Myocyte (in vitro differentiated cells): ENCODE measurements at places on chromosomes 12 and 14. TPM values are rescaled to one million over a fixed set of nuclear protein-coding genes. Genes with fewer than 3 reads are reported as not detected.

GRCh38 chr12:52198454-52199215, 6.8 kb upstream of the KRT80 start:
- DNase-seq = peak; percentile 73

PTMS gene
- total RNA-seq = 140 and 148 TPM in 2 replicates

TPPP2 gene
- not detected in 2 replicates for total RNA-seq

KRT74 gene
- total RNA-seq = not detected in 2 replicates

GRCh38 chr14:37623971-37624370, 28.5 kb downstream of the TTC6 start:
- DNase-seq = no peak

FAM181A gene
- total RNA-seq = not detected in 2 replicates

- no peak for DNase-seq
Observed at GRCh38 chr12:64745259-64745807, 13.9 kb downstream of the GNS start.

DNA sequence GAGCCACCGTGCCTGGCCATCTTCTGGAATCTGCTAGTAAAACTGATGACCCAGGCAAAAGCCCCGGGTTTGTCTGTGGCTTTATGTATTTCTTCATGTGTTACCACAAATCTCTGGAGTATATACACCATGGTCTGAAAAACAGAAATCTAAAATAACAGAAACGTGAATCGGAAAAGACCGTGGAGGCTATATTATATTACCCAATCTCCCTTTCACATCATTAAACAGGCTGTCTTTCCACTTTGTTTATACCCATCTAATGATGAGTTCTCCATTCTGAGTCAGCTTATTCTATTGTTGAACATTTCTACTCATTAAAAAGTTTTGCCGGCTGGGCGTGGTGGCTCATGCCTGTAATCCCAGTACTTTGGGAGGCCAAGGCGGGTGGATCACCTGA, 9.5 kb upstream of the AJUBA start:
- DNase-seq = no peak

DNA sequence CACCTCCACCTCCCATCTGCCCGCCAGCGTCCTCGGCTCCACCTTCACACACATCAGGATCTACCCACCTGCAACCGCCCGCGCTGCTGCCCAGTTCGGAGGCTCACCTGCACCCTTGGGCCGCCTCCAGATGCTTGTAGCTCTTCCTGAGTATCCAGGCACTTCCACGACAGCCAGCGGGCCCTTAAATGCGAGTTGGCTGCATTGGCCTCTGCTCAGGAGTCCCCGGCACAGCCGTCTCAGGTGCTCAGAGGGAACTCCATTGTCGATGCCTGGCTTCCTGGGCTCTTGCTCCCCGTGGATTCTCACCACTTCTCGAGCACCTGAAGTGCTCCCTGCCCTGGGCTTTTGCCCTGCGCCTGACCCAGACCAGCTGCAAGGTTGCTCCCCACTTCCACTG, 21.9 kb upstream of the CDCA4 start:
- no peak for DNase-seq

DNA sequence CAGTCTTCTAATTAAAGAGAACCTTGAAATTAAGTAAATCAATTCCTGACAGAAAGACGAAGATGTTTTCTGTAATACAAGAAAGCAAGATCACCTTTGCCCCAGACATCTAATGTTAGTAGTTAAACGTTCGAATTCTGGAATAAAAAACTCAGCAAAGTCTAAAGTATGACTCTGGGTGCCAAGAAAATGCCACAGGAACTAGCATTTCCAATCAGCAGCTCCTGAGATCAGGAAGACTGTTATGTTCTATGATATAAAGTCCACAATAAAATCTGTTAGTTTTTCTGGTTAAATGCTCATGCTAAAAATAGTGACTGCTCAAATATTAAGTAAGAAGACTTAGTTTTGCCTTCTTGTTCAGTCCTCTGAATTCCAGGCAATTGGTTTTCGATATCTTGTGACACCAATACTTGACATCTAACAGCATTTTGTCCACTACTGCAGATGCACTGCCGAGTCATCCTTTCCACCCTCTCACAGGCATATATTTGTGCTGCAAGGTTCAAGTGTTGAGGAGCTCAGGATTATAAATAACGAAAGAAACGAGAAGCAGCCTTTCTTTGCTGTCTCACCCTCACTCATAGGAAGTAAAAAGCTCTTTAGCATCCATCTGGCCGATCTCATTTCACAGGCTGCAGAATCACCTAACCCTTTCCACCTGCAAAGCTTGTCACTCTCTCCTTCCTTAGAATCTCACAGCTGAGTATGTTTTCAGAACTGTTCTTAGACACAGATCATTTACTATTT, 32.0 kb downstream of the SSH1 start:
- peak; percentile 50 for DNase-seq

GRCh38 chr14:86626530-86626929, 1096.6 kb downstream of the FLRT2 start:
- DNase-seq = peak; percentile 52

RNASE7 gene
- total RNA-seq = 0.16 TPM in 1 of 2 replicates, not detected in the other

DIO3 gene
- total RNA-seq = not detected in 2 replicates

DNA sequence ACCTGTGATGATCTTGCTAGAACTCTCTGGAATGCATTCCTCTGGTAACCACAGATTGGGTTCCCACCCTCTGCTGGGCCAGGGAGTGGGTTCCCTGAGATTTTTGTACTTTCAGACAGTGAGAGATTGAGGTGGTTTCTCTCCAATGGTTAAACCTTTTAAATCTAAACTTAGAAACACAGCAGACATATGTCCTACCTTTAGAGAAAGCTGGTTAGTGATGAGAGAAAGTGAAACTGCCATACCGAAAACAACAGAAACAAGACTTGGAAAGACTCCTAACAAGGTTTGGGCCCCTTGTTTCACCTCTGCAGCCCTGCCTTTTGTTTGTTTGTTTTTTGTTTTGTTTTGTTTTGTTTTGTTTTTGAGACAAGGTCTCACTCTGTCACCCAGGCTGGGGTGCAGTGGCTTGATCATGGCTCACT, 9.7 kb upstream of the SGPP1 start:
- DNase-seq = no peak

DNA sequence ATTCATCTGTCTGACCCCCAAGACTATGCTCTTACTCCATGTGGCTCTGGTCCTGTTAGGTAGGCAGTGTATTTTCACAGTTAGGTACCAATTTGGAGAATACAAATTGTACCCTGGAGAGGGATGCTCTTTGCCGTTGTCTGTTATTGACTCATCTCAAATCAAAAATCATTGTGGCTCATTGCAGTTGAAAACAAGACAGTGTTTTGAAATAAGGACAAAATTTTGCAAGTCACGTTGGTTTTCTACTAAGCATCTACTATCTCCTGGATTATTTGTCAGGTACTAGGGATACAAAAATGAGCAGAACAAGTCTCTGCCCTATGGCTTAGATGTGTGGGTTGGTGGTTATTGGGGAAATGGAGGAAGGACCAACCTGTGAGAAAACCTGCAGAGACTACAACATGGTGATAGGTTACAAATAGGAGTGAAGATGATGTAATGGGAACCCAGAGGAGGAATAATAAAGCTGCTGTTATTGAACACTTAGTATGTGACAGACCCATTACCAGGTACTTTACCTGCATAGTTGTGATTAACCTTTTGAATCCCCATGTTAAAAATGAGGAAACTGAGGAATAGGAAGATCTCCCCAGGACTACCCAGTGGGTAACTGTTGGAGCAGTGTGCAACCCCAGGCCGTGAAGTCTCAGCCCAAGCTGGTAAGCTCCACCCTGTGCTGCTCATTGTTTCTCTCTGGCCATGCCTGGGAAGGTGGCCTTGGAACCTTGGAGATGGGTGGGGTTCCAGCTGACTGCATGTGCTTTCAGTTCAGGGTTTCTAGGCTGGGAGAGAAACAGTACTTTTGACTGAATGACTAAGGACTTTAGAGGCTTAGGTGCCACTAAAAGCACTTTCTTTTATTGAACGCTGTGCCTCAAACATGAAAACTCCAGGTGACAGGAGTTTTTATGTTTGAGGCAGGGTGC, 72.9 kb upstream of the SRSF5 start:
- DNase-seq = no peak

PLA2G1B gene
- not detected in 2 replicates for total RNA-seq

SLC25A21 gene
- total RNA-seq = 0.91 and 1.9 TPM in 2 replicates

PPP4R4 gene
- 0.75 and 1.2 TPM in 2 replicates for total RNA-seq

DNA sequence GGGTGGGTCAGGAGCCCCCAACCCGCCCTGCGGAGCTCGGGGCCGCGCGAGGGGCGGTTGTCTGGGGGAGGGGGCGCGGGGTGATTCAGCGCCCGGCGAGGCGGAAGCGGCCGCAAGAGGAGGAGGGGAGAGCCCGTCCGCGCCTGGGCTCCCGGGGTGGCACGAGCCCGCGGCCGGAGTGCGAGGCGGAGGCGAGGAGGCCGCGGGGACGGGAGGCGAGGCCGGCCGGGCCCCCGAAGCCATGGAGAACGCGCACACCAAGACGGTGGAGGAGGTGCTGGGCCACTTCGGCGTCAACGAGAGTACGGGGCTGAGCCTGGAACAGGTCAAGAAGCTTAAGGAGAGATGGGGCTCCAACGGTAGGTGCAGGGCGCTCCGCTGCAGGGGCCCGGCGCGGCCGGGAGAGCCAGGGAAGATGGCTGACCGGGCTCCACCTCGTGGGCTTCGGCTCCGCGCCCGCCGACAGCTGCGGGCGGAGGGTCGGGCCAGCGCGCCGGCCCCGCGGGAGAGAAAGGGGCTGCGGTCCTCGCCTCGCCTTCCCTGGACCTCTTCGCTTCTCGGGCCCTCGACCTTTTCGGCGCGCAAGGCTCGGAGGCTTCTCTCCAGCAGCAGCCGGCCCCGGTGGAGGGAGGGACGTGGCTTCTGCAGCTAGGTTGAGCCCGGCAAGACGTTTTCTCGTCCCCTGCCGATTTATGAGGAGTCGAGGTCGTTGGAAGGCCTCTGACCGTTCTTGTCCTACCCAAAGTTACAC, 677 bp downstream of the ATP2A2 start:
- peak; percentile 62 for DNase-seq

DNA sequence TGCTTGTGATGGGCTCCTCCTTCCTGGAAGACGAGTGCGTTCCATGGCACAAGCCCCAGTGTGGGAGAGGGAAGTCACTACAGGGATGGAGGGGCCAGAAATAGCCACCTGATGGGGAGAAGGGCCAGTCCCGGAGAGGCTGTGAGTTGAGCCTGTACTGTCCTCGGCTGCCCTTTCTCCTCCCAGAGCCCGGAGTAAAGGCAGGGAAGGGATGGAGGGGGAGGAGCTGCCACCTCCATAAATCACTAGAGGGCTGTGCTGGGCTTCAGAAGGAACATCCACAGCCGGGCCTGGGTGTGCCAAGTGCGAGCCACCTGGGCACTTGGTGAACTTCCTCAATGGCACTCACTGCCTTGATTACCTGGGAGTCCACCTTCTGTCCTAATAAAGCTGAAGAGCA, 110.1 kb downstream of the RBM19 start:
- DNase-seq = peak; percentile 30

DNA sequence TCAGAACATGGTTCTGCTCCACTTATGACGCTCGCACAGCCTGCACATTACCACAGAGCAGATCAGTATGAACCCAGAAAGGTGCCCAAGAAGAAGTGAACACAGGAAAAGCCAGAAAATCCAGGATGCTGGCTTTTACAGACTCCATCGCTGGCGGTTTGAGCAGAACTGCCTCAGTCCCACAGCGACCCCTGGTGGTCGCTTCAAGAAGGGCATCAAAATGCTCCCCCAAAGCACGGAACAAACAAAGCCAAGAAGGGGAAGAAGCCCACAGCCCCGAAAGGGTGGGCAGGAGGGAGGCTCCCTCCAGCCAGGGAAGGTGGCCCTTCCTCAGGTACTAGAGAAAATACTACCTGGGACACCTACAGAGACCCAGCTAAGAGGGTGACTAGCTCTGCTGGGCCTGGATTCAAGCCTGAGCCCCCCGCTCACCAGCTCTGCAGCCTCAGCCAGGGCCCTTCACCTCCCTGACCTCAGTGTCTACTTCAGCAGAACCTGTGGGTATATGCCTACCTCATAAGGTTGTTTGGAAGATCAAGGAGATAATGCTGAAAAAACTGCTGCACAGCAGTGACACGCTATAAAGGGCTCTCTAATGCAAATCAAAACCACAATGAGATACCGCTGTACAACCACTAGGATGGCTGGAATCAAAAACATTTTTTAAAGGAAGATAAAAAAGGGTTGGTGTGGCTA, 98.1 kb downstream of the NCOR2 start:
- no peak for DNase-seq

DNA sequence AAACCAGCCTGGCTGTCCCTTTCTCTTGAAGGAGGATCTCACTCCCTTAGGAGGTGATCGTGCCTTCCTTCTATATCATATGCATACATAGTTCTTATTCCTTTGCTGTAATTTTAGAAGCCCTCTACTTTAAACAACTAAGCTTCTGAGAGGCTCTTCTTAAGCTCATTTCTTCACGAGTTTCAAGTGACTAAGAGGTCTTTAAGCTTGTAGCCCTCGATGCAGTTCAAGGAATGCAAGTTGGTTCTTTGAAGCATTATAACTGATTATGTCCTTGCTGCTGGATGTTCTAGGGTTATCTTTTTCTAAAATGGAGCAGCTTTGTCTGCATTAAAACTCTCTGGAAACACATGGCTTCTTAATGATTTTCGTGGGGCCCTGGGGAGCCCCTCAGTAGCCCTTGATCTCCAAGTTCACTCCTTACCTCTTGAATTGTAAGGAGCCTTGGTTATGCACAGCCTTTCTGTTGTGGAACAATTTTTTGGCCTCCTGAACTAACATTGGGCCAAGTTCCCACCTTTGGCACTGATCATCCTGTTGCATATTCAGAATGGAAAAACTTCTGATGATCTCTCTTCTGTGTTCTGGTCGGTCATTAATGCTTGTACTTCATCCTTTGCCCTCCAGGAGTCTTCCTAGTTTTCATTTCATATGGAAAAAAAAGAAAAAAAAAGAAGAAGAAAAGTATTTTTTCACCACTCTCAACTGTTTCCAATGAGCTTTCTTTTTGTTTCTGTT, 12.6 kb downstream of the RASSF8 start:
- DNase-seq = no peak

SLC4A8 gene
- total RNA-seq = 0.59 and 2.9 TPM in 2 replicates

DNA sequence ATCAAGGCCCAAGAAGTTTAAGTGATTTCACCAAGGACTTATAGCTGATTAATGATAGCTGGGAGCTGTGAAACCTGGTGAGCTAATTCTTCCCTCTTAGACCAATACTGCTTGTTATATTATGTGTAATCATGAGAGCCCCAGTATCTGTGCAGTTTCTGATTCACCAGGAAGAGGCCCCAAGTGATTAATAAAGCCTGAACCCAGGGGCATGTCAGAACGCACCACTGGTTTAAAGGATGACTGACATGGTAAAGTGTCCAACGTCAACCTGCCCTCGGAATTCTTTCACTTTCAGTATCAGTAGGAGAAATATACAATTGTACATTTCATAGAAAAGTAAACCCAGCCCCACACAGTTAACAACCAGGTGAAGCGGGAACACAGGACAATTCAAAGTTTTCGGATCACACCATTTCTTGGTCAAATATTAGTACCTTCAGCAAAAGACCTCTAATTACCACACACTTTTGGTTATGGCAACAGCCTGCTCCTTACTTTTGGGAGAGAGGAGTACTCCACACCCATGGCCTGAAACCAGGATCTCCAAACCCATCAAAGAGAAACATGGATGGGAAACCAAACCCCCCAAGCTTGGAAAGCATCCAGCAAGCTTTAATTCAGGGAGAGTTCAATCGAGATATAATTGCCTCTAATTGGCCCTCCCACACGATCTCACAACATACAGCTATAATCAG, 28.5 kb downstream of the TMCC3 start:
- DNase-seq = peak; percentile 9

ANKS1B gene
- 1.5 and 2.1 TPM in 2 replicates for total RNA-seq
